Pancreas (tissue), 10 donors: ENCODE measurements at places on chromosomes 12 and 14. TPM values are rescaled to one million over a fixed set of nuclear protein-coding genes. Genes with fewer than 3 reads are reported as not detected.

TSPAN19 gene
- polyA plus RNA-seq, result 0.57 TPM

MSI1 gene
- 4.8 TPM for polyA plus RNA-seq

RBMS2 gene
- 5.4 TPM for polyA plus RNA-seq

NXPH4 gene
- polyA plus RNA-seq, result 0.28 TPM

RNASE3 gene
- polyA plus RNA-seq, result not detected

CPSF2 gene
- 3.8 TPM for polyA plus RNA-seq

ANO4 gene
- 0.14 TPM for polyA plus RNA-seq

SPIC gene
- polyA plus RNA-seq, result not detected

SLC25A21 gene
- polyA plus RNA-seq, result 0.46 TPM
